SJCRH30 (cell line): ENCODE measurements at places on chromosomes 5 and 9. TPM values are rescaled to one million over a fixed set of nuclear protein-coding genes. Genes with fewer than 3 reads are reported as not detected.

DNA sequence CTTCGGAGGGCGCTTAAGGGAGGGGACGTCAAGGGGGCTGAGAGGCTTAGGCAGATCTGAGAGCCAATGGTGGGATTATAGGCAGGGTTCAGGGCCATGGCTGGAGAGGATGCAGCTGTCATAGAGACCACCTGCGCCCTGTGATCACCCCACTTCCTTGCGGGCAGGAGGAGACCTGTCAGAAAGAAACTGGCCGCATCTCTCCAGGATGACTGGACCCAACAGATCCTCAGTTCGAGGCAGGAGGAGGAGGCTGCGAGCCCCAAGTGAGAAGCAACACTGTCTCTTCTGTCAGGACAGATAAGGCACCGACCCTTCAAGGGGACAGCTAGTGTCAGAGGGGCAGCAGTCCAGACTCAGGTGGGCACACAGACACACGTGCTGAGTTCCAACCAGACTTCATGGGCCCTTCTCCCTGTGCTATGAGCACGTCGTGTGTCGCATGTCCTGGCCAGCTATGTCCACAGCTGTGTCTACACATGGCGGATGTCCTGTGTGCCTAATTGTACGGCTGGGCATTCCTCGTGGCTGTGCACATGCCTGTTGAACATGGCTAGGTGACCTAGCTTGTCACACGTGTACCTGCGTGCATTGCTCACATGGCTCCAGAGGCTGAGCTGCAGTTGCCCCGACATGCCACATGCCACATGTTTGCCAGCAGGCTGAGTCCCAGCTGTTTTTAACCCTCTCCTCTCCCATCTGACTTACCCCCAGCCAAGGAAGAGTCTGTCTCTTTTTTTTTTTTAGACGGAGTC is 583 bp upstream of the AQP3 start:
- peak; percentile 36 for DNase-seq

- no peak for DNase-seq
These were observed 19.6 kb downstream of the FBXO38 start for GRCh38 chr5:148403344-148403743.

- no peak for DNase-seq
These were observed 19.2 kb upstream of the PLIN2 start for GRCh38 chr9:19146441-19147024.

DNA sequence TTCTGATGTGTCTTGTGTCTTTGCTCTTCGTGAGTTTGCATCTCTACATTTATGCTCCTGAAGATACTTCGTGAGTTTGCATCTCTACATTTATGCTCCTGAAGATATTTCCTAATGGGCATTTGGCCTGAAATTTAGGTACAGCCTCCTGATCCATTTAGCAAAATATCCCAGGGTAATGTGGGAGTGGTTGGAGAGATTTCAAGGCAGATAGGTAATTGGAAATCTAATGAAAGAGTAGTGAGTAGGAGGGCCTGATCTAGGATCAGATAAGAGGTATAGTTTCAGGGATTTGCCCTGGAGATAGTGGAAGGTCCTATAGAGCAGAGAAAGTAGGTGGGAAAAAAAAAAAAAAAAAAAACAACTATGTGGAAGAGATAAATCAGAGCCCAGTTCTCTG is 14.6 kb upstream of the SNX2 start:
- DNase-seq: no peak

The SLC31A1 gene
- 28.3 and 28.5 TPM in 2 replicates for total RNA-seq

GRCh38 chr9:31587146-31587545 is 797.3 kb upstream of the ACO1 start:
- no peak for DNase-seq

The CAVIN4 gene
- total RNA-seq: 5.4 and 7.1 TPM in 2 replicates

GRCh38 chr9:124436320-124436719 is 13.9 kb upstream of the ADGRD2 start:
- DNase-seq: no peak
